ENCODE measurements at places on chromosomes 3 and 15. TPM values are rescaled to one million over a fixed set of nuclear protein-coding genes. Genes with fewer than 3 reads are reported as not detected.

The GP9 gene
- total RNA-seq, result not detected

The C2CD4A gene
- not detected for total RNA-seq

The HERC2 gene
- total RNA-seq, result 68.9 TPM

The PP2D1 gene
- total RNA-seq, result not detected

The PRICKLE2 gene
- 10.0 TPM for total RNA-seq

The COPG1 gene
- 78.6 TPM for total RNA-seq

The CRYGS gene
- 0.91 TPM for total RNA-seq

The SCAANT1 gene
- not detected for total RNA-seq

The GASK1A gene
- total RNA-seq, result 0.23 TPM

The ABHD6 gene
- total RNA-seq, result 6.8 TPM

The FBXW12 gene
- not detected for total RNA-seq

The MAN2C1 gene
- 129 TPM for total RNA-seq

The COLQ gene
- total RNA-seq, result 25.0 TPM

The ANXA2 gene
- total RNA-seq, result 332 TPM

The AADACL2 gene
- total RNA-seq, result not detected

The GRAMD2A gene
- total RNA-seq, result not detected

The ALDH1L1 gene
- 29.4 TPM for total RNA-seq

The PLS1 gene
- 1.3 TPM for total RNA-seq

The MYLK gene
- total RNA-seq, result 10.7 TPM

The SLC41A3 gene
- 33.3 TPM for total RNA-seq

The GALNT15 gene
- total RNA-seq, result 7.7 TPM

The GOLGA6A gene
- not detected for total RNA-seq

The CFAP100 gene
- not detected for total RNA-seq
